GM20000 (cell line): ENCODE measurements at places on chromosomes 1 and 21.

GRCh38 chr1:14222086-14222485 is 376.4 kb upstream of the KAZN start:
- no peak for DNase-seq

GRCh38 chr1:161266836-161267235 is 8.3 kb downstream of the PCP4L1 start:
- DNase-seq: no peak

DNA sequence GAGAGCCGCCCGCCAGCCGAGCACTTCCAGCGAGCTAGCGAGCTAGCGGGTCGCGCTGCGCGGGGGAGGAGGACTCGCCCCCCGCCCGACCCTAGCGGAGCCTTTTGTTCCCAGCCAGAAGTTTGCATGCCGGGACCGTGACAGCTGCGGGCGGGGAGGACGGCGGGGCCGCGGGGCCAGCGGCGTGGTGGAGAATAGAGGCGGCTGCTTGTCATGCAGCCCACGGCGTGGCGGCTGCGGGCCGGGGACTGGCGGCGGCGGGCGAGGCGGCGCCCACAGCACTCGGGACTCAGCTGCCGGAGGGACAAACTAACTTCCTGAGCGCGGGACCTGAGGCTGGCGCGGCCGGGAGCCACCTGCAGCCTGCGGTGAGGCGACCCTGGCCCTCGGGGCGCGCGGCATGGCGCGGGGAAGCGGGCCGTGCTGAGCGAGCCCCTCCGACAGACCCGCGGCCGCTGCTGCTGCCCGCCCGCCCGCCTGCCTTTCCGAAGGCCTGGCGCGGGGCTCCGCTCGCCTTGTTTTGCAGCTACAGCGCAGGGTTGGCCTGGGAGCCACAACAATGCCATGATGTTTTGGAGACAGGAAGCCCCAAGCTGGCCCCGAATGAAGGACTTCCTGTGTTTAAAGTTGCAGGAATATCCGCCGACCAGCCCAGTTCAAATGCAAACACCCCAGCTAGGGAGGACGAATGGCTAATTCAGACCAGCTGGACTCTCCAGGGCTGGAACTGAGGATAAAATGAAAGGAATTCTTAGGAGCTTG is 82.2 kb upstream of the BMP8A start:
- no peak for DNase-seq

- DNase-seq: no peak
Measured at GRCh38 chr1:205563927-205564441, 59.5 kb downstream of the CDK18 start.

GRCh38 chr21:44299085-44299457 is 782 bp upstream of the PFKL start:
- peak; percentile 77 for DNase-seq

GRCh38 chr1:236495467-236496112 is 28.2 kb upstream of the LGALS8 start:
- no peak for DNase-seq

DNA sequence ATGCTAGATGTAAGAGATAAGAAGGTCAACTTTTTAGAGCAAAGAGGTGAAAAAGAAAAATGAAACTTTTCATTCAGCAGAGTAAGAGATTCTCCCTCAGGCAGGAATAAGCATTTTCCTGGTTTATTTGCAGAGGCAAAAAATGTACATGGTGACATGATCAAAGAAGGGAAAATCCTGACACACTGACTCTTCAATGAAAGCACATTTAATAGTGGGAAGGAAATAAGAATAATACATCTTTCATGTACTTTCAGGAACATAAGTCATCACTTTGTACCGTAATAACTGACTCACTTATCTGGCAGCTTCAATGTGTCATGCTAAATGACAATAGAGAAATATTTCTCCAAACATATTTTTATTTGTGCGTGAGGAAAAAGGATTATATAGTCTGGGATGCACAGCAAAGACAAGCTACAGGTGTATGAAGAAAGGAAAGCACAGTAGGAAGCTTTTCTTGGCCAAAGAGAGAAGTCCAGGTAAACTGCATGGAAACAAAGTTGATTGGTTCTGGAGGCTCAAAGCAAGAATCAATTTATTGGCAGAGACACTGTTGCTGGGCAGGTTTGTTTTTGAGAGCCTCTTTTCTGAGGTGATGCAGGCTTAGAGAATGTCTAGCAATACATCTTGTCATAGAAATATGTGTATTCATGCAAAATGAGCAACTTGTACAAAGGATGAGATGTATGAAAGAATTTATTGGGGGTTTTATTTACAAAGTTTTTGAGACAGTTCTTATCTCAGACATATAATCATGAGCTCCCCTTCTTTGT is 1409.0 kb downstream of the PLA2G4A start:
- no peak for DNase-seq

GRCh38 chr1:2474104-2474844 is 1.8 kb upstream of the PLCH2 start:
- no peak for DNase-seq

- no peak for DNase-seq
Measured at GRCh38 chr1:27887215-27888021, 15.1 kb downstream of the THEMIS2 start.

- DNase-seq: no peak
Measured at GRCh38 chr1:241964550-241965282, 7.1 kb downstream of the BECN2 start.

- peak; percentile 89 for DNase-seq
Measured at GRCh38 chr1:53278298-53278725, 40.0 kb upstream of the MAGOH start.

GRCh38 chr1:169120066-169120465 is 13.6 kb downstream of the ATP1B1 start:
- no peak for DNase-seq

DNA sequence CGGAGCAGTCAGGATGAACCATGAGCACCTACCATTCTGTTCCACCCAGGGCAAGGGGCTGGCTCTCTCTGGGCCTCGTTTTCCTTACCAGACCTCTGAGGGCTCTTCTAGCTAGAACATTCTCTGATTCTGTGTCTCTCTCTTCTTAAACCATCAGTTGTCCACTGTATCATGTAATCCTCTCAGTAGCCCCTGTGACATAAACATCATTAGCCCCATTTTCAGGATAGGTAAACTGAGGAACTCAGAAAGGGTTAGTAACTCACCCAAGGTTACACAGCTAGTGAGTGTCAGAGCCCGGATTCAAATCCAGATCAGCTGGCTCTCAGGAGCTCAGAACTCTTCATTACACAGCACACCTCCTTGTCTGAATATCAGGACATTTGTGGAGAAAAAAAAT is 22.8 kb downstream of the IGSF21 start:
- no peak for DNase-seq

- peak; percentile 10 for DNase-seq
Measured at GRCh38 chr1:107787299-107787698, 177.7 kb downstream of the VAV3 start.

DNA sequence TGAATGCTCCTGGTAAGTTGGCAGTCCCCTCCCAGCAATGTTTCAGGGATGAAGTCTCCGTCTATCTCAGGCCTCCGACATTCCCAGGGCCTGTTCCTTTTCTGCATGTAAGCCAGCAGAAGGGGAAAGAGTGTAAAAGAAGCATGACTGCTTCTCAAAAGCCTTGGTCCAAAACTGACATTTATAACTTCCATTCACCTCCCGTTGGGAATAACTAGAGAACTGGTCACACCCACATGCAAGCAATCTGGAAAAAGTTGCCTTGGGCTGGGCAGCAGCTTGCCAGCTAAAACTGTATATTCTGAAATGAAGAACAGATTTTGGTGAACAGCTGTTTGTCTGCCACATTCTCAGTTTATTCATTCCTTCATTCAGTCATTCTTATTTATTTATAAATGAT is 24.2 kb upstream of the NPL start:
- no peak for DNase-seq

- no peak for DNase-seq
Measured at GRCh38 chr1:182599339-182599738, 4.8 kb downstream of the RGS16 start.

- DNase-seq: no peak
Measured at GRCh38 chr21:25428537-25428936, 178.7 kb downstream of the MRPL39 start.

GRCh38 chr1:42392255-42392654 is 11.7 kb downstream of the RIMKLA start:
- DNase-seq: no peak

GRCh38 chr1:206734499-206735142 is 36.0 kb upstream of the IL19 start:
- peak; percentile 70 for DNase-seq

DNA sequence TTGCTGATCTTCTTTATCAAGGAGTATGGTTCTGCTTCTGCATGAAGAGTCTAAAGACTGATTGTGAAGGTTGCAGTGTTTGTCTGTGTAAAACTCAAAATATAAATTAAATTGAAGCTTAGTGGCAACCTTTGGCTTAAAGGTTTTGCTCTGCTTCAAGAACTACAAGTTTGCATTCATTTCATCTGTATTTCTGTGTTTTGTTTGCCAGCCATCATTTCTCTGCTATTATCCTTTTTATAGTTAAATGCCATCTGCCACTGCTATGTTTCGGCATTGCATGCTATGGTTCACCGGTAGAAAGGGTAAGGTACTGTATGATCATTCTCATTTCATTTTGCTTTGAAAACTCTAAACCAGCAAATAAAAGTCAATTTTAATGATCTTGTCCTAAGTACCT is 52.9 kb downstream of the OSBPL9 start:
- DNase-seq: no peak

DNA sequence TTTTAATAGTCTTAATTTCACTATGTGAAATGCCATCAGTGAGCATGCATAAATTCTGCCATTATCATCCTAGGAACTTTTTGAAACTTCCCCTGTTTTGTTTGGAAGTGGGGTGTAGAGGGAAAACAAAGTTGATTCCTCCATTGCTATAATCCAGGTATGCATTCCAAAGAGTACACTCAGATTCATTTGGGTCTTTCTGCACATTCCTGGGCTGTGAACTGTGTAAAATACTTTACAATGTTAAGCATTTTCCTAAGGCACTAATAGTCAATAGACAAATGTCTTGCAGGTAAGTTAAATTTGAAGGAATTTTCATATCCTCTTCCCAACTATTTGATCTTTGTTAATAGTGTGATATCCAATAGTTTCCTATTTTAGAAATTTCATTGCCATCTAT is 36.2 kb downstream of the SGIP1 start:
- no peak for DNase-seq

DNA sequence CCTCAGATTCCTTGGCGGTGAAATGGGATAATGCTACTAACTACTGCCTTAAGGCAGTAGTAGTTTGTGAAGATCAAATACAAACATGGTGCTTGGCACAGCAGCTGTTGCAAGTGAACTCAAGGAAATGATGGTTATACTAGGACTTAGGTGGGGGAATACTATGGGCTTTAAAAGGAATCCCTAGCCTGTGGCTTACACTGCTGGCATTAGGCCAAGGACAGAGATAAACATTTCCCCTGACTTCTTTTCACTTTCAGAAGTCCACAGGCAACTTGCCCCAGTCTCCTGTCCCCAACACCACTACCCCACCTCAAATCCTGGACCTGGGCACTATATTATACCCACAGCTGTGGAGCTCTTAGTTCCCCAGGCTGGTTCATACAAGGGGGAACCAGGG is 13.1 kb upstream of the VAMP4 start:
- DNase-seq: no peak

DNA sequence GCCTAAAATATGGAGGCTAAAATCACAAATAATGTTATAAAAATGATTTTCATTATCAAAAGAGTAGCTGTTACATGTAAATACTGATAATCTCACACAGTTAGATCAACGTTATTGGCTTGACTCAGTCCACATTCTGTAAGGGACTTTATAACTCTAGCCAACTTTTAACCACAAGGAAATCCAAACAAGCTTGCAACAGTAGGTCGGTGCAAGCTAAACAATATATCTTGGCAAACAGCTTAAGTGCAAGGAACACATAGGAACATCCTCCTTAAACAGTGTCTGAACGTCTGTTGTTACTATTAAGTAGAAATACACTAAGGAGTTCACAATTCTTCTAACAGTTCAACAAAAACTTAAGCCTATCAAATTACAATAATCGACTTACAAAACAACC is 126.7 kb downstream of the EIF4G3 start:
- no peak for DNase-seq

DNA sequence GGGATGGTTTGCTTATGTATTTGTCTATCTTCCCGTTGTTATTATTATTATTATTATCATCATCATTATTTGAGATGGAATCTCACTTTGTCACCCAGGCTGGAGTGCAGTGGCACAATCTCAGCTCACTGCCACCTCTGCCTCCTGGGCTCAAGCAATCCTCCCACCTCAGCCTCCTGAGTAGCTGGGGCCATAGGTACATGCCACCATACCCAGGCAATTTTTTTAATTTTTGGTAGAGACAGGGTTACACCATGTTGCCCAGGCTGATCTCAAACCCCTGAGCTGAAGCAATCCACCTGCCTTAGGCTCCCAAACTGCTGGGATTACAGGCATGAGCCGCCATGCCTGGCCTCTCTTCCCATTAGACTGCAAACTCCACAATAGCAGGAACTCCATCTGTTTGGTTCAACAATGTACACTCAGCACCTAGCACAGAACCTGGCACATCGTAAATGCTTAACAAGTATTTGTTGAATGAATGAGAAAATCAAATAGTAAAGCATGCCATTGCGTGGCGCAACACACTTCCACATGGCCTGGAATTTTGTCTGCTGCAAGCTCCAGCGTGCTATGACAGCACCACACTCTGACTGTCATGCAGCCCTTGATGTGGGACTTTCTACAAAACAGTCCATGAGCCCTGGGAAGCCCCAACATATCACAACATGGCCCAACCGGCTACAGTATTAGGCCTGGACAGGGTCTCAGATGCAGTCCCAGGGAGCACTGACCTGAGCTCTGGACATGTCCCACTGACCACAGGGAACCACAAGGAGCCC is 3.8 kb upstream of the TINAGL1 start:
- no peak for DNase-seq

DNA sequence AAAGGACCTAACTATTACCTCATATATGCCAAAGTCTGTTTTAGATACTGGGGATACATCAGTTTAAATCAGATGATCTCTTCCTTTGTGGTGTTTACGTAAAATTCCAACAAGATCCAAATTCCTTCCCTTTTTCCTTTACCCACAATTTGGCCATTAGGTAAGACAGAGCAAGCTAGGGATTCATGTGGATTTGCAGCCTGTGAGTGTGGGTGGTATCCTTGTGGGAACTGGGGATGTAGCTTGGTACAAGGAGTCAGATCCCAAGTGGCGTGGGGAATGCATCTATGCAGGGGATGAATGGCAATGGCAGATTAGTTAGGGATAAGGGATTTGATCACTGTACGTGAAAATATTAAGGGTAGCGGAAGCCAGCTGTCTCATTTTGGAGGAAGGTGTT is 9.8 kb upstream of the STRIP1 start:
- DNase-seq: no peak

- no peak for DNase-seq
Measured at GRCh38 chr1:29504196-29504595, 267.9 kb downstream of the PTPRU start.

- no peak for DNase-seq
Measured at GRCh38 chr21:38544661-38545060, 46.4 kb upstream of the ERG start.

- no peak for DNase-seq
Measured at GRCh38 chr1:31315902-31316301, 19.1 kb downstream of the ZCCHC17 start.

DNA sequence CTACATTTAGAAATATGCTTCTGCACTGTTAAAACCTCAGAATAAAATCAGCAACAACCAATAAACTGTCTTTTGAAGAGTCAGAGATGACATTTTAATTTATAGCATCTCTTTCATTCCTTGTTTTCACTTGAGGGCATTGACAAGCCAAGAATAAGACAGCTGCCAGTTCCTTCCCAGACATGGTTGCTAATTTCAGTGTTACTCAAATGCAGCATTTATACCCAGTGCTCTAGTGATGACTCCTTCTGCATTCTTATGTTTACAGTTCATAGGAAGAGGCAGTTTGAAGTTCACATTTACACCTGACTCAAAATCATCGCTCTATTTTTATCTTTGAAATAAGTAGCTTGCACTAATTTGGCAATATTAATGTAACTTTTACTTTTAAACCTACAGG is 44.9 kb downstream of the PLA2G4A start:
- no peak for DNase-seq
